ENCODE measurements at places on chromosomes 7 and 10.

DNA sequence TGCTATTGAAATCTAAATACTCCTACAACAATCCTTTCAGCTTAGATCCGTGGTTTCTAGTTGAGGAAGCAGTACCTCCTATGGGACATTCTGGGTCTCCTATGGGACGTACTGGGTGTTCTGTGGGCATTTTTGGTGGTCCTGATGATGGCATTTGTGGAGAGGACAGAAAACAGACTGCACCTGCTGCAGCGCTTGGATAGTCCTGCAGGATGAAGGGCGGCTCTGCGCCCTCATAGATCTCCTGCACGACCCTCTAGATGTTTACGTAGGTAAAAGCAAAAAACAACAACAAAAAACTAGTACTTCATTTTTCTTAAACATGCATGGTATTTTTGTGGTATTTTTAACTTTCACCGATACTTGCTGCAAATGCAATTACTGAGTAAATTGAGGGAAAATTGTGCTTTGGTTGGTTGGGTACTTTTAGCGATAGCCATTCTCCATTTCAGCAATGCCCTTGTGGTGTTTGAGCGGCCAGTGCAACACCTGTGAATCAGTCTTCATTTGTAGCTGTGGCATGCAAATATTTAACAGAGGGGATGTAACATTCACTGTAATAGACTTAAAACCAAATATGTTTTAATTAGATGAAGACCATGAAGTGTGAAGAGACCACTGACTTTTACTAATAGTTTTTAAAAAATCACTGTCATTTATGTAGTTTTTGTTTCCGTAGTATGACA lies 461.2 kb downstream of the SDK1 start:
- DNase-seq, result no peak

DNA sequence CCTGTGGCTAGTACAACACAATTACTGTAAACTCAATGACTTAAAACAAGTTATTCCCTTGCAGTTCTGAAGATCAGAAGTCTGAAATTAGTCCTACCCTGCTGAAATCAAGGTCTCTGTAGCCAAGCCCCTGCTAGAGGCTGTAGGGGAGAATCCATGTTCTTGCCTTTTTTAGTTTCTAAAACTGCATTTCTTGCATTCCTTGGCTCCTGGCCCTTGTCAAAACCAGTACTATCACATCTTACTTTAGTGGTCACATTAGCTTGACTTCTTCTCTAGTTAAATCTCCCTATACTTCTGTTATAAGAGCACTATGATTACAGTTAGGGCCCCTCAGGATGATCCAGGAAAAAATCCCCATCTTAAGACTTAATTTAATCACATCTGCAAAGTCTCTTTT lies 567.0 kb downstream of the GFRA1 start:
- no peak for DNase-seq

DNA sequence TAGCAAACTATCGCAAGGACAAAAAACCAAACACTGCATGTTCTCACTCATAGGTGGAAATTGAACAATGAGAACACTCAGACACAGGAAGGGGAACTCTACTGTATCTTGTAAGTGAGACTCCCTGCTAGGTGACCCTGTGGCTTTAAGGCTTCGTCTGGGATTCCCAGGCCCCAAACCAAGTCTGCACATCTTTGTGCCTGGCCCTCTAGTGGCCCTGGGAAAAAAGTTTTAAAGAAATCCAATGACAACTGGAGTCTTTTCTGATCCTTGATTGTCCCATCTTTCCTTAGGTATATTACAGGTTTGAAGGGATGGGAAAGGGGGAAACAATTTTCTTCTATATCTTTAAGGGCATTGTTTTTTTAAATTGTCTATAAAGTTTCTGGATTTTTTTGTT lies 10.6 kb upstream of the LIPM start:
- DNase-seq, result no peak

DNA sequence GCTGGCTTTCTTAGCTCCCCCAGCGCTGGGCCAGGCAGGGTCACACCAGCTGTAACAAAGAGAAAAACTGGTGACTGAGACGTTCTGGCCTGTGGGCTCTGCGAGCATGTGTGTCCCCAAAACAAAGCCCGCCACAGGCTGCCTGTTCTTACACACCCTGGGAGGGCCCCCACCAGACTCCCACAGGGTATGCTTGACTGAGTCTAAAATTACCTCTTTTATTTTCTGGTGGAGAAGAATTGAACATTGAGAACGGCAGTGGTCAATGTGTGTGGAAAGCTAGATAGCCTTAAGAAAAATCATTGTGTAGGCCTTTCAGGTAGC lies 808 bp downstream of the C10orf71 start:
- no peak for DNase-seq

DNA sequence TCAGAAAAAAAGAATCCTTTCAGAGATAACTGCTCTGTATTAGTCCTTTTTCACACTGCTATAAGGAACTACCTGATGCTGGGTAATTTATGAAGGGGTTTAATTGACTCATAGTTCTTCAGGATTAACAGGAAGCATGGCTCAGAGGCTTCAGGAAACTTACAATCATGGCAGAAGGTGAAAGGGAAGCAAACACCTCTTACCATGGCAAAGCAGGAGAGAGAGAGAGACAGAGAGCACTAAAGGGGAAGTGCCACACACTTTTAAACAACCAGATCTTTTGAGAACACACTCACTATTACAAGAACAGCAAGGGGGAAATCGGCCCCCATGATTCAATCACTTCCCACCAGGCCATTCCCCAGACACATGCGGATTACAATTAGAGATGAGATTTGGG lies 114.2 kb downstream of the TES start:
- DNase-seq, result no peak

DNA sequence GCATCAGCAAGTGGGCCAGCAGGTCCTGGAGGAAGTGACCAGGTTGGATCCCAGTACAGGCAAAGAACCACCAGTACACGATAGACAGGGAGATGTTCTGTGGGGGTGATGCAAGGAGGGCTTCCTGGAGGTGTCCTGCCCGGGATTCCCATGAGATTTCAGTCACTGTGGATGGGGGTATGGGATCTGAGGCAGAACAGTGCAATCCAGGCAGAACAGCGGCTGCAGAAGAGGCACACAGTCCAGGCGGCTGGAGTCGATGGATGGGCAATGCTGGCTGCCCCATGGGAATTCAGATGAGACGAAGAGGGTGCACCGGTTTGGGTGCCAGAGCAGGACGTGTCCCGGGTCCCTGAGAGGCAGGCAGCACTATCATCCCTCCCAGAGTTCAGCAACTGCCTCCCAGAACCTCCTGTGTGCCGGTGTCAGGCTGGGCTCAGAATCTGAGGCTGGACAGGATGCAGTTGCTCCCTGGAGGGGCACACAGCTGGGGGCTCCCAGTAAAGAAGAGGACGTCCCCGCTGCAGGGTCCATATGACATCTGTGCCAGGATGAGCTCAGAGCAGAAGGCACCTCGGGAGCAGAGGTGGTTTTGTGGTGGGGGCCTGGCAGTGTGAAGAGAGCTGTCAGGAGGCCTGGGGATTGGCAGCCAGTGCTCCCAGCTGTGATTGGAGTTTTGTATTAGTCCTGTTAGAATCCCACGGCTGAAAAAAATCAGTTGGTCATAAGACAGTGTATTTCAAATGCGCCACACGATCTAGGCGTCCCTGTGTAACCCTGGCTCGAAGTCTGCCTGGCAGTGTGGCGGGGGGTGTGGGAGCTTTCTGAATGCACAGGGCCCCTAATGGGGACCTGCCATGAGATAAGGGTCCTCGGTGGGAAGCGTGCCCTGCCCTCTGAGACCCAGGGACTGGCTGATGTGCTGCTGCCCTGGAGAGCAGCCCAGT lies 3.2 kb downstream of the KNDC1 start:
- DNase-seq, result no peak

DNA sequence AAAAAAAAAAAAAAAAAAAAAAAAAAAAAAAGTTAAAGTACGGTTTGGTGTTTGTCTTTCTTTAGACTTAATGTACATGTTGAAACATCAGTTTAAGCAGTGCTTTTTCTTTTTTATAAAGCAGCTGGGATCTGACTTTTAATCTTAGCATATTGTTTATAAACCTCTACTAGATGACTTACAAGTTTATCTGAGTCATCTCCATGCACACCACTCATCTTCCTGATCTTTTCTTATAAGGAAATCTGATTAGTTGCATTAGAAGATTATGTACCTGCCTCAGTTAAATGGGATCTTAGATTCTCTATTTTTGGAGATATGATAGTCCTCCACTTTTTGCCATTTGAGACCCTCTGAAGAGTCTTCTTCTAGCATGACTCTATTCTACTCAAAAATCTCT lies 391.9 kb upstream of the LRGUK start:
- no peak for DNase-seq

GRCh38 chr10:113485736-113486135 lies 67.1 kb upstream of the HABP2 start:
- DNase-seq, result no peak

DNA sequence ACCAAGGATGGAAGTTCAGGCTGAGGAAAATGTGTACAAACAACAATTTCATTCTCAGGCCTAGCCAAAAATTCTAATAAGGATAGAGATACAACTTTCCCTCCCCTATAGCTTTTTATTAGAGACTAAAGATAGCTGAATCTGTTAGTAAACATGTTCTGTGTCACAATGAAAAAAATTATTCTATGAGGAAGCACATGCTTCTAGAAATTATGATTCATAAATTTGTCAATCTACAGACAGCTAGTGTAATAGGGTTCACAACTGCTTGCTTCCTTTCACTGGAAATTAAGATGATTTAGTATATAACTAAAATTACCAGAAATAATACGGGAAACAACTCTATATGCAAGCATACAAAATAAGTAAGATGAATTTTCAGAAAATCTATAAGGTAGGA lies 56.6 kb downstream of the CCDC3 start:
- no peak for DNase-seq

DNA sequence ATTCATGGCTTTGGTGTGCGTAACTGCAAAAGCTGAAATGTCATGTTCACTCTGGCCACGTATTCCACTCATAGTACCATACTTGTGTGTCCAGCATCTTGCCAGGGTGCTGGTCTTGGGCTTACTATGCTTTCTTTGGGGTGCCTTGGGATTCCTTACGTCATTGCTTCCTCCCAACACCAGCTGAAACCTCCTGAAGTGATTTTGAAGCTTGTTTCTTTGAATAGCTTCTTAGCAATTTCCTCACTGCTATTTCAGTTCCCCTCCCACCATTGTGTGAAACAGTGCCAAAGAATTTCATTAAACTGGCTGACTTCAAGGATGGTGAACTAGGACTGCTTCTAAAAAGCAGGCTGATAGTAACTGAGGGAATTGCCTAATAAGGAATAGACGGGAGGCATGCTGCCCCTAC lies 36.9 kb downstream of the ENTPD1 start:
- no peak for DNase-seq

DNA sequence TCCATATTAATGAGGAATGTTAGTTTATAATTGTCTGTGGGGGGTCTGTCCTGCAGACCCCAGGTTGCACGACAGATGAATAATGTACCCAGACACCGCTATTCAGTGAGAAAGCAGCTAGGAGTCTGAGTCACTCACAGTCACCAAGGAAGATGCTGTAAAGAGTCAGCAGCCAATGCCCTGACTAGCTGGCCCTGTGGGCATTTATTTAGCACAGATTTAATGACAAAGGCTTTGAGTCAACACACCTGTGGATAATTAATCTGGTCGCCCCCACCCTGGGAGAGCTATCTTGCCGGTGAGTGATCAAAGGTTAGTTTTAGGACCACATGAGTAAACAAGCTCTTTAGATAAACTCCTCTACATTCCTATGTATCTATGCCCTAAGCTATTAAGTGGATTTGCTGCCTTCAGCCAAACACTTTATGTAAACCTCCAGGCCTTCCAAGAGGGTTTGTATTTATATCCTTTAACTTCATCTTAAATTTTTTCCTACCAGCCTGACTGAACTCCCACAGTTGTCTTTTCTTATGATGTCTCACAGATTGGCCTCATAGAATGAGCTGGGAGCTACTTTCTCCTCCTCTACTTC lies 180.0 kb upstream of the ADCY1 start:
- no peak for DNase-seq

DNA sequence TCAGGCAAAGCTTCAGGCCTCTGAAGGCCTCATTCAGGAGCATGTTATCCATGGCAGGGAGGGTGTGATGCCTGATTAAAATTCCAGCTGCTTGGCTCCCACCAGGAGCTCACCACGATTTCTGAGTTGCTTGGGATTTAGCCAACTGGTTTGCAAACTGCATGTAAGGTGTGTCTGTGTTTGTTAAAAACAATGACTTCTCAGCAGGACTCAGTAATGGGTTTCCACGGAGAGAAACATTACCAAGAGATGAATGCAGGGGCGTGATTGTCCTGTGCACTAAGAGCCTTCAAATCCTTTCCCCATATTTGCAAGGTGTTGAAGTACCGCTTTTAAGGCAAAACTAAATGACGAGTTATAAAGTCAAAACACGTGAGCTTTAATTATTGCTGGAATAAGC lies 88.8 kb upstream of the BTBD16 start:
- no peak for DNase-seq

GRCh38 chr7:157411580-157411979 lies 74.8 kb downstream of the DNAJB6 start:
- peak; percentile 13 for DNase-seq

- DNase-seq, result no peak
Observed at GRCh38 chr10:133224756-133225372, 5.2 kb upstream of the UTF1 start.

GRCh38 chr7:22884911-22885788 lies 62.5 kb upstream of the TOMM7 start:
- no peak for DNase-seq

GRCh38 chr7:155984028-155984580 lies 171.8 kb upstream of the SHH start:
- DNase-seq, result no peak

GRCh38 chr7:106370542-106370941 lies 85.8 kb upstream of the NAMPT start:
- DNase-seq, result no peak

DNA sequence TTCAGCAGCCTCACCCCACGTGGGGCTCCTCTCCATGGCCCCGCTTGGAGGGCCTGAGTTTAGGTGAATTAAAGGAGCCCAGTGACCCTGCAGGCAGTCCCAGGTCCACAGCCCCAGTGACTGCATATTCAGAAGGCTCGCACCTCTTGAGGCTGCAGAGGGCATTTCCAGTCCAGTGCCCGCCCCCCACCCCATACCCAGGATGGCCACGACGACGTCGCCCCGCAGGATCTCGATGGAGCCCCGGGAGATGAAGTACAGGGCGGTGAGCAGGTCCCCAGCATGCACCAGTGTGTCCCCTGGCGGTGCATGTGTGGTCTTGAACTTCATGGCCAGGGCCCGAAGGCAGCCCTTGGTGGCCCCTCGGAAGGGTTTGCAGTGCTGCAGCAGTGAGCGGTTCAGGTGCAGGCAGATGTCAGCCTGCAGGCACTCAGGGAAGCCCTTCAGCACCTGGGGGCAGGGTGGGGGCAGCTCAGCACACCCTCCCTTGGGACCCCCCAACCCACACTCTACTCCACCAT lies 28.1 kb downstream of the KCNH2 start:
- no peak for DNase-seq

GRCh38 chr7:44212581-44213184 lies 11.9 kb downstream of the YKT6 start:
- DNase-seq, result no peak

- DNase-seq, result no peak
Observed at GRCh38 chr7:90841759-90842429, 245.8 kb downstream of the CDK14 start.

DNA sequence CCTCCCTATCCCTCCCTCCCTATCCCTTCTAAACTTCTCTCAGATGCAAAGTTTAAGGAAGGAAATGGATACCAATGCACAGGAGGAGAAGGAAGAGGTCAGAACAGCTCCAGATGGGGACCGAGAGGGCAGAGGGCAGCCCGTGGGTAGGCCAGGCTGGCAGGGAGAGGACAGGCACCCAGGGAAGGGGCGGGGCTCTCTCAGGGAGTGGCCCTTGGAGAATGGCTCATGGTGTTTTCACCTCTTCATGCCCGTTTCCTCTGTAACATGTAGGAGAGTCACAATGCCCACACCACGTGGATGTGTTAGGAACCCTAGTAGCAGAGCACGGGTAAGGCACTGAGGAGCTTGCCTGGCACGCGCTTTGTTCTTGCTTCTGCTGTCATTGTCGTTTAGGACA lies 264.5 kb downstream of the CELF2 start:
- DNase-seq, result no peak

Measured in stimulated activated CD4-positive, alpha-beta T cell treated with anti-CD3 and anti-CD28 coated beads, Interleukin-1b, Interleukin-23, amount 100 ng/mL, for 24 hours (primary cell).